ENCODE measurements at places on chromosomes 4 and X. TPM values are rescaled to one million over a fixed set of nuclear protein-coding genes. Genes with fewer than 3 reads are reported as not detected.

Gene YIPF7
- total RNA-seq, result not detected

Gene EDNRA
- total RNA-seq, result not detected

Gene FATE1
- not detected for total RNA-seq

Gene STARD8
- total RNA-seq, result 0.07 TPM

Gene SLC38A5
- total RNA-seq, result 83.5 TPM

Gene BEX5
- 2.3 TPM for total RNA-seq

Gene CXCL10
- 1.0 TPM for total RNA-seq

Gene COMMD8
- total RNA-seq, result 26.5 TPM

Gene GRIA3
- total RNA-seq, result not detected

Gene MAGEA2B
- not detected for total RNA-seq

Gene CHRNA9
- total RNA-seq, result not detected

Gene TAF7L
- not detected for total RNA-seq

Gene CT45A2
- total RNA-seq, result not detected

Gene MAGEB2
- not detected for total RNA-seq

Gene ZNF185
- 2.0 TPM for total RNA-seq

Gene CXCL1
- total RNA-seq, result not detected

GRCh38 chr4:183478926-183479325 is 25.9 kb upstream of the ING2 start:
- DNase-seq, result no peak

GRCh38 chrX:36462142-36462541 is 542.6 kb downstream of the CFAP47 start:
- DNase-seq, result no peak

GRCh38 chr4:146095860-146096259 is 79.7 kb upstream of the LSM6 start:
- DNase-seq, result no peak

DNA sequence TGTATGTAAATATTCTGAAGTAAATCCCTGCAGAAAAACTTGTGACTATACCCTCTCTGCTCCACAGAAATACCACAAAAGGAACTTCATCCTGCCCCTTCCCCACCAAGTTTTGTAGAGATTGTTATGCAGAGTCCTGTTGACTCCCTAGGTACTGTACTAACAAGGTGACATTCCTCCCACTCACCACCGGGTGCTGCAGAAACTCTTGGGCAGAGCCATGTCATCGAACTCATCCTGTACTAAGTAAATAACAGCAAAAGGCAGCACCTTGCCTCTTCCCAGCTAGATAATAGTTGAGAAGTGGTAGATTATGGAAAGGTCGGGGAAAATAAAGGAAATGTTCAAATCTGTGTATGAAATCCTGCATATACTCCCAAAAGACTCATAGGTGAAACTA is 233.3 kb downstream of the STPG2 start:
- DNase-seq, result no peak

DNA sequence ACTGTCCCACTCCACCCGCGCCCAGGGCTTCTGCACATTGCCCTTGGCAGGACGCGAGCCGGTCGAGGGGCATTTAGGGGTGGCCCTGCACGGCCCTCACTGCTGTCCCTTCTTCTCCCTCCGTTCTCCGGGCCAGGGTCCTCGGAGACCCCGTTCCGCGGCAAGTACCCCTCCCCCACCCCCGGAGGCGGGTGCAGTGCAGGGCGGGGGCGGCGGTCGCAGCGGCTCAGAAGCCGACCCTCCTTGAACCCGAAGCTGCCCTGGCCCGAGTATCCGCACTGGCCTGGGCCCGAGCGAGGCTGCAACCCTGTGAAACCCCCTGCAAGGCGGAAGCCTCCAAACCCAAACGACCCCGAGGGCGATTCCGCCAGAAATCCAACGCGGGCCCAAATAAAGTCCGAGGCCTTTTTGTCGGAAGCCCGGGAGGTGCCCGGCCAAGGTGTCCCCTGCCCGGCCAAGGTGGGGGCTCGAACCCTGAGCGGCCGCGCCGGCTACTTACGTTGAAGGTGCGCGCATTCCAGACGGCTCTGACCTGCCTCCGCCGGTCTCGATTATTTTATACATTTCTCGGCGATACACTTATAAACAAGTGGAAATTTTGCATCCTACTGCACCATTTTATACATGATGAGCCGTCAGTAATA is 53.1 kb upstream of the TMEM33 start:
- DNase-seq, result no peak

GRCh38 chrX:96389281-96390047 is 295.2 kb upstream of the DIAPH2 start:
- no peak for DNase-seq

GRCh38 chr4:38145741-38146140 is 185.5 kb downstream of the PTTG2 start:
- DNase-seq, result no peak

DNA sequence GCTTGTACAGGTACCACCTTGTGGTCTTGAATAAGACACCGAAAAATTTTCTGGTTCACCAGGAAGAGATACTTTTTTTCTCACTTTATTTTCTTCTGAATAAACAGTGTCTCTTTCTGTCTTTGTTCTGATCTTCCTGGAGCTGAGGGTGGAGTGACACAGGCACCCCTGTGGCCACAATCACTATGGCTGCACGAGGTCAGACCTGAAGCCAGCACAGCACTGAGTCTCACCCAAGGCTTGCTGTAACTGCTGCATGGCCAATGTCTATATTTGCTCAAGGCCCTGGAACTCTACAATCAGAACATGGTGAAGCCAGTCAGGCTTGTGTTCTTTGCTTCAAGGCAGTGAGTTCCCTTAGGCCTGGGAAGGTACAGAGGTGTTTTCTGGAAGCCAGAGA is 87.2 kb downstream of the GPR174 start:
- no peak for DNase-seq

GRCh38 chr4:69713593-69713992 is 46.8 kb downstream of the SULT1B1 start:
- no peak for DNase-seq

- no peak for DNase-seq
Observed at GRCh38 chrX:118117741-118118140, 1.1 kb upstream of the KLHL13 start.

DNA sequence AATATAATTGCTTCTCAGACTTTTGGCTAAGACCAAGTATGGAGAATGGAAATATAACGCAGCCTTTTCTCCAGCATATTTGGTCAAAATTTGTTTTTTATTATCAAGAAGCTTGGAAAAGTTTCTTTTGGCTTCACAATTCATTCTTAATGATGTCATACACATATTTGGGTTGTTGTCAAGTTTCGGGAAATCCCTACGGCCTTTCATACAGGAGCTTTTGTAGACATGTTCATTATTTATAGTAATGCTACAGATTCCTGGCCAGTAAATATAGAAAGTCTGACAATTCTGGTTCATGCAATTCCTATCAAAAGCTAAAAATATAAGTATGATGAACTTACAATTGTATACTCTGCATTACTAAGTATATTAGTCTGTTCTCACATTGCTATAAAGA is 112.9 kb downstream of the IRF2 start:
- no peak for DNase-seq

DNA sequence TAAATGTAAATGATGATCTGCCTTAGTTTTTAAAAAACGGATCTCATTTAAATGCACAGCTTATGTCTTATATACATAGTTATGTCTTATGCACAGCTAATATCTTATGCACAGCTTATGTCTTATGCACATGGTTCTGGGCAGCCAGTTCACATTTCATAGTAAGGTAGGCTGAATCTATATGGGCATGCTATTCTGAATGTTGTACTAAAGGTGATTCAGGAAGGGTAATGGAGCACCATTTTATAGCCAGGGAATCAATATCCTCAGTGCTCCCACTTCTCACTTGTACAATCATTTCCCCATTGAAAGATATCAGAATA is 77.9 kb upstream of the MID1 start:
- no peak for DNase-seq

GRCh38 chr4:44668526-44668925 is 9.7 kb upstream of the GUF1 start:
- no peak for DNase-seq

DNA sequence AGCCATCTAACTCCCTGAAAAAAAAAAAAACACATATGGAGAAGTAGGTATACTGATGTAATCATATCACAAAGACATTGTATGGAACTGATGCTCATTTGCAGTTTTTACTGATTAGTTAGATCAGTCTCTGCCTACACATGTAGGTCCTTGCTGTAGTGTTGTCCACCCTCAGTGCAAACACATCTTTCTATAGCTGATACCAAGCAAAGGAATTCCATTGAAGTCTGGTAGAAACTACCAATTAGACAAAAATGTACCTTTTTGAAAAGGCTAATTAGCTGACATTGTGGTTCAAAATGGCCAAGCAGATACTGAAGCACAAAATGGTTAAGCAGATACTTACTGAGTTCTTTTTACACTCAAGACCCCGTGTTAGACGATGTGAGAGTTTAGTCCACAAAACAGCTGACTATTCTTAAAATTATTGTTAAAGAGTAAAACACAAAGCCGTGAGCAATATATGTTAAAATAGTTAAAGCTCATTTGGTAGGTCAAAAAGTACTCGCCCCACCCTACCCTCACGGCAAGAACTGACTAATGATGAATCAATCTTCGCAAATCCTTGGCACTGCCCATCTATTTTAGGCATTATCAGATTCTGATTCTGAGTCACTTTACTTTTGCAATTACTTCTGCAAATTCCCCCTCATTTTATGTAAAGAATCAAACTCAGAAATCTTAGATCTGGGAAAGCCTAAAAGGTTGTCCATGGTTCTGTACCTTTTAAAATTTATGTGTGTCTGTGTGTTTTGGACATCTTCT is 40.4 kb downstream of the COL4A6 start:
- peak; percentile 3 for DNase-seq

DNA sequence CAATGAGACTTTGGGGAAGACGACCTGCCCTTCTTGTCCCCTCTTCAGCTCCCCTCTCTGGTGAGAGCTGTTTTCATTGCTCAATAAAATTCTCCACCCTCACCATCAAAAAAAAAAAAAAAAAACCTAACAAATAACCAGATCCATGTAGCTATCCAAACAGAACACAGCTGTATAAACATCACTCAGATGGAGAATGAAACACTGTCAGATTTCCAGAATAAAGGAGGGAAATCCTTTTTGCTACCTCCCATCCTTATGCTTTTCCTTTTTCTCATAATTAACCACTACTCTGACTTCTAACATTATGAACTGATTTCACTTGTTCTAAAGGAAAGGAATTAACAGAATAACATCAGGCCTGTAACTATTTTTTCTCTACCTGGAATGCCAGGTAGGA is 155.6 kb downstream of the PPP4R3C start:
- no peak for DNase-seq

DNA sequence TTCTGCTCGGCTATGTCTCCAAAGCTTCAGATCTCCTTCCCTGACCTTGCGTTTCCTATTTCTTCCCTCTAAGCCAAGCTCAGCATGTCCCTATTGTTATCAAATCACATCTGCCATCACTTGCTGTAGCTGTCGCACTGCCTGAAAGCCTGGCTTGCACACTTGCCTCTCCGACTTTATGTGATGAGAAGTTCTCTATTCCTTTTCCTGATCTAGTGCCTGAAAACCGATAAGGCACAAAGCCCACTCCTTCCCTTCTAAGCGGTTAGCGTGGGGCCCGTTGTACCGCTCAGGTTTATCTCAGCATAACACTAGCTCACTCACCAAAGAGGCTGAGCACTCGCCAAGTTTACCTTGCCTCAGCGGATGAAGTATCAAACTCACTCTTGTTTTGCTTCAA is 816 bp downstream of the NMU start:
- peak; percentile 6 for DNase-seq

- DNase-seq, result no peak
Observed at GRCh38 chrX:46200413-46200812, 344.8 kb downstream of the ZNF674 start.

DNA sequence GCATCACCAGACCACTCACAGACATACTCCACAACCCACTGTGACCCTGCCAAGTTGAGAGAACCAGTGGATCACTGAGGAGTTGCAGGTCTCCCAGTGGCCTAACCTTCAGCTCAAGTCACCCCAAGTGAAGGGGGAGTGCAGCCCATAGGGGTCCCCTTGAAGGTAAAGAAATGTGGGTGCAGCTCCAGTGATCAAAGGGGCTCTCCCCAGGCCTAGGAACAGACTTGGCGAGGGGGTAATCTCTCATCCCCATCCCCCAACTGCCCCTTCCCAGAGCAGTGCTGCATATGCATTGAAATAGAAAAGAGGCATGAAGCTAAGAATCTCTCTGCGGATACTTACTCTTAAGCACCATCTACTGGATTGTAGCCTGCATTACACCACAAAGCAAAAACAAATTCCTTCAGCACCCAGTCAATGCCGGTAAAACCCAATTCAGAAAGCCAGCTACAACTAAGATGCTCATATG is 27.0 kb downstream of the MAGEE1 start:
- no peak for DNase-seq

- DNase-seq, result no peak
Observed at GRCh38 chrX:7254144-7254543, 106.2 kb upstream of the PUDP start.

- peak; percentile 76 for DNase-seq
Observed at GRCh38 chrX:39730662-39731329, 367.0 kb downstream of the BCOR start.

DNA sequence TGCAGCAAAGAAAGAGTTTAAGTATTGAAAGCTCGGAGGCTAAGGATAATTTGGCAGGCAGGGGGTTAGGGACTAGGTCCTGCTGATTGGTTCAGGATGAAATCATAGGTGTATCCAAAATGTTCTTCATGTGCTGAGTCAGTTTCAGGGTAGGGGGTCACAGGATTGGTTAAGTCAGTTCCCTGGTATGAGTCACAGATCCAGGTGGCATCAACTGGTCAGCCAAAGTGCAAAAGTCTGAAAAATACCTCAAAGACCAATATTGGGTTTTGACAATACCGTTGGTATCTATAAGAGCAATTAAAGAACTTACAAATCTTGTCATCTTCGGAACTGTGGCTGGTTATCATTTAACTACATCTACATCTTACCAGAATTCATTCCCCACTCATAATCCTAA is 25.6 kb upstream of the PRDM8 start:
- DNase-seq, result no peak

GRCh38 chr4:29046186-29046585 is 1674.0 kb upstream of the PCDH7 start:
- DNase-seq, result no peak

DNA sequence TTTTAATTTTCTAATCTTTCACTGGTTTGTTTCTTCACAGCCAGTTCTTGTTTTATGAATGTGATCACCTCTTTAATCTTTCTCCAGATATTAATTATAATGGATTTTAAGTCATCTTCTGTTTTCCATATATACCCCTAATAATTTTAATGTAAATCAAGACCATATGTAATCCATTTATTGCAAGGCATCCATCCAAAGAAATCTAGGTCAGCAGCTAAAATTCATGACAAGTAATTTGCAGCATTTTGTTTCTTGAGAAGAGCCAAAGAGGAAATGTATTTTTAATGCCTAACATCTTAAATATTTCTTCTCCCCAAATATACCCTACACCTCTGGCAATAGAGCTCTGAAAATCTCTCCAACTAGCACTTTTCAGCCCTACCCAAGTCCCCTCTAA is 81.1 kb downstream of the SUPT20HL2 start:
- DNase-seq, result no peak

GRCh38 chrX:107687445-107687844 is 59.1 kb downstream of the PRPS1 start:
- DNase-seq, result no peak

GRCh38 chr4:2261110-2261852 is 628 bp downstream of the MXD4 start:
- peak; percentile 74 for DNase-seq
